ENCODE measurements at places on chromosomes 1 and 21. TPM values are rescaled to one million over a fixed set of nuclear protein-coding genes. Genes with fewer than 3 reads are reported as not detected.

GRCh38 chr1:100860397-100860991 is 34.1 kb downstream of the EXTL2 start:
- H3K4me3 ChIP-seq, result no peak overlapping the region
- H3K4me1 ChIP-seq, result no peaks in the 10 kb centered on the region
- no peaks in the 10 kb centered on the region for H3K36me3 ChIP-seq
- no peak for DNase-seq

GRCh38 chr1:147772570-147772969 is 12.2 kb upstream of the GJA5 start:
- no peaks in the 10 kb centered on the region for H3K36me3 ChIP-seq
- H3K27me3 ChIP-seq, result no peaks in the 10 kb centered on the region
- no peak overlapping the region for H3K27ac ChIP-seq
- H3K4me3 ChIP-seq, result no peak overlapping the region

DNA sequence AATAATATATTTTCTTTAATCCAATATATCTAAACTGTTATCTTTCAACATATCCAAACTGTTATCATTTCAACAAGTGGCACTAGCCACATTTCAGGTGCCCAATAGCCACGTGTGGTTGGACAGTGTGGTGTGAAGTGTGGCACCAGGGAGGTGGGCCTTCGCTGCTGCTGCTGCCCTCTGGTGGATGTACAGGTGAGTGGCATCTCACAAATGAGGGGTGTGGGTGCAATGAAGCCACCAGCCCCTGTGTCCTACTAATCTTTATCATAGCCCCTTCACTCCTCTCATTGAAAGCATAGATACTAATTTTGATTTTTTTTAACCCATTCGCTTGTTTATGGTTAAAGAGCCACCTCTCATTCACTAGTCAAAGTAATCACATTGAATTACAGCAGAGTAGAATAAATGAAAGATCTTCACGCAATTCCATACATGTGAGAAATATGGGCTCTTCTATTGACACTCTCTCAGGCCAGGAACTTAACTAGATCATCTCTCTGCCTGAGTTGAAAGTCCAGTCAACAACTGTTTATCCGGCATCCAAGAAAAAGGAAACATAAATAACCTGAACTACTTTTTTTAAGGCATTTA is 499.2 kb downstream of the OMA1 start:
- no peaks in the 10 kb centered on the region for H3K36me3 ChIP-seq
- no peak overlapping the region for H3K27ac ChIP-seq
- H3K27me3 ChIP-seq, result no peaks in the 10 kb centered on the region
- no peak for DNase-seq
- no peaks in the 10 kb centered on the region for H3K4me1 ChIP-seq

- no peak overlapping the region for H3K4me3 ChIP-seq
- DNase-seq, result no peak
- no peaks in the 10 kb centered on the region for H3K36me3 ChIP-seq
- H3K4me1 ChIP-seq, result no peaks in the 10 kb centered on the region
- peaks cover 7% of the 10 kb centered on the region for H3K27me3 ChIP-seq
These were observed 26.9 kb upstream of the LRRC3 start for GRCh38 chr21:44428281-44428960.

- H3K4me3 ChIP-seq, result no peak overlapping the region
- no peak overlapping the region for H3K27ac ChIP-seq
- no peaks in the 10 kb centered on the region for H3K27me3 ChIP-seq
- no peaks in the 10 kb centered on the region for H3K36me3 ChIP-seq
- no peaks in the 10 kb centered on the region for H3K4me1 ChIP-seq
- no peak for DNase-seq
These were observed 45.5 kb upstream of the RPL11 start for GRCh38 chr1:23646091-23646490.

DNA sequence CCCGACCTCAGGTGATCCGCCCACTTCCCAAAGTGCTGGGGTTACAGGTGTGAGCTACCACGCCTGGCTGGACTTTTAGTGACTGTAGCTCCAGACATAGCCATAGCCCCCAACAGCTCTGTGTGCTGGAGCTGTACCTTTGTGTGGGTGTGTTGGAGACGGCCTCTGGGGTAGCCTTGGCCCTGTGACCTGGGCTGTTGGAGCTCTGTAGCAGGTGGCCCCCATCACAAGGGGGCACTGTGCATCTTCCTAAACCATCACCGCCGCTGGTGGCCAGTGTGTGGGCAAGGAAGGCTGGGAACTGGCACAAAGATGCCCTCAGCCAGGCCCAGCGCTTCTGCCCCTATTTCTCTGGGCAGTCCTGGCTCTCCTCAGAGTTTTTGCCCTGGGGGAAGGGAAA is 38.4 kb upstream of the FOXO6 start:
- no peak overlapping the region for H3K27ac ChIP-seq
- no peaks in the 10 kb centered on the region for H3K4me1 ChIP-seq
- no peaks in the 10 kb centered on the region for H3K27me3 ChIP-seq
- peak; percentile 37 for DNase-seq
- H3K4me3 ChIP-seq, result no peak overlapping the region
- H3K36me3 ChIP-seq, result no peaks in the 10 kb centered on the region

GRCh38 chr1:36807262-36807661 is 227.1 kb downstream of the GRIK3 start:
- no peaks in the 10 kb centered on the region for H3K27me3 ChIP-seq
- no peaks in the 10 kb centered on the region for H3K36me3 ChIP-seq
- no peak for DNase-seq

DNA sequence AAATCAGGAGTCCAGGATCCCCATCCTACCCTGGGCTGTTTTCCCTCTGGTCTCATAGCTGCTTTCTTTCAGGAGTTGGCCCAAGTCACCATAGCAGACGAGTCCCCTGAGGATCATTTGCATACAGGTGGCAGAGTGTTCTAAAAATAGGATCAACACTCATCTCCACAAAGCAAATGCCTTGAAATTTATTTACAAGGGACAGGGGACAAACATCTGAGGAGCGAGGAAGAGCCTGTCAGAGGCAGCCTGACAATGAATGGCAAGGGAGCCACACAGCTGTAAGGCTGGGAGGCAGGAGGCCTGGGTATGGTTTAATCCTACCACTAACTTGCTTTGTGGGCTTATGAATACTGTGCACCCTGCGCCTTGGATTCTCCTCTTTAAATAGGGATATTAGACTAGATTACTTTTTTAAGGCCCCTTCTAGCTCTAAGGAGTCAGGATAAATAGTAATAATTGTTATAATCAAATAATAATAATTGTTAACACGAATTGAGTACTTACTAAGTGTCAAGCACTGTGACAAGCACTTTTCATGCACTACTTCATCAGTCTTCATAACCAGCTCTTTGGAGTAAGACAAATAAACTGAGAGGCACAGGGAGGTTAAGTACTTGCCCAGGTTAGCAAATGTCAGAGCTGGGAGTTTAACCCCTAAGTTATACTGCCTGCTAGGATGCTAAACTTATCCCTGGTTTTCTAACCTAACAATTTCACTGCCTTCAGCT is 34.5 kb downstream of the RAB3B start:
- peaks cover 8% of the 10 kb centered on the region for H3K4me1 ChIP-seq
- H3K36me3 ChIP-seq, result no peaks in the 10 kb centered on the region
- no peak overlapping the region for H3K4me3 ChIP-seq
- DNase-seq, result peak; percentile 14
- peak overlapping the region; percentile 68 for H3K27ac ChIP-seq

DNA sequence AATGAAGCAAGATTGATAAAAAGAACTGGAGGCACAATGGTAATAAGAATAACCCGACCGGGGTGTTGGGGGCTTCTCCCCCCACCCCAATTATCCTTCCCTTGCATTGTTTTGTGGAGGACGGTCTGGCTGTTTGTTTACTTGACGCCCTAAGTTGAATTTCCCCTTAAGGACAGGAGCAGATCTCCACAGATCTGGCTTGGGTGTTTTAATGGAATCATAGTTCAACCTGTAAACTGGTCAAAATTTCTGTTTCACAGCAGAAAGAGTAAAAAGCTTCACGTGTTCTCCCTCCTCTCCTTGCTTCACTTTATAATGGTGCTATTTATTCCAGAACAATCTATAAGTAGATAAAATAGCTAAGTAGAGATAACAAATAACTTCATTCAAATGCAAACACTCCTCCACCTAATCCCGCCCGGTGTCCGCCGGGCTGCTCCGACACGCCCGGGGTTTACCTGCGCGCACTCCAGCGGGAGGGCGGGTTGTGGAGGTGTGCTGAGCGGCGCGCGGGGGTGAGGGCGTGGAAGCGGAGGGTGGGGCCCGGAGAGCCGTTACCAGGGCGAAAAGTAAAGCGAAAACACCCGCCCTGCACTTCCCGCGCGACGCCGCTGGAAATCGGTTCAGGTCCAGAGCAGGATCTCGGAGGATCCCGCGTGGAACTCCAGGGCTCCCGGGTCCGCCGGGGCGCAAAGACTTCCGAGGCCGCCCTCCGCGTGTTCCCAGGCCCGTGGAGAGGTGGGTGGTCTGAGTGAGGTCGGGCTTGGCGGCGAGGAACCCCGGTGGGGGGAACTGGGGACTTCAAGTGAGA is 2.0 kb upstream of the ATF3 start:
- H3K4me3 ChIP-seq, result peak overlapping the region; percentile 72
- H3K27ac ChIP-seq, result peak overlapping the region; percentile 89
- no peaks in the 10 kb centered on the region for H3K36me3 ChIP-seq
- H3K27me3 ChIP-seq, result no peaks in the 10 kb centered on the region

GRCh38 chr1:101164776-101165175 is 72.0 kb upstream of the S1PR1 start:
- no peaks in the 10 kb centered on the region for H3K27me3 ChIP-seq
- no peak overlapping the region for H3K4me3 ChIP-seq
- DNase-seq, result no peak
- no peaks in the 10 kb centered on the region for H3K36me3 ChIP-seq
- H3K27ac ChIP-seq, result no peak overlapping the region
- H3K4me1 ChIP-seq, result no peaks in the 10 kb centered on the region

- H3K4me3 ChIP-seq, result no peak overlapping the region
- H3K36me3 ChIP-seq, result no peaks in the 10 kb centered on the region
These were observed 44.9 kb upstream of the ECE1 start for GRCh38 chr1:21335088-21335691.

- DNase-seq, result no peak
- no peak overlapping the region for H3K4me3 ChIP-seq
- no peaks in the 10 kb centered on the region for H3K27me3 ChIP-seq
- no peak overlapping the region for H3K27ac ChIP-seq
- H3K36me3 ChIP-seq, result no peaks in the 10 kb centered on the region
- H3K4me1 ChIP-seq, result no peaks in the 10 kb centered on the region
These were observed 53.8 kb downstream of the PRKCZ start for GRCh38 chr1:2103901-2104590.

- H3K27me3 ChIP-seq, result no peaks in the 10 kb centered on the region
- H3K4me3 ChIP-seq, result no peak overlapping the region
- DNase-seq, result no peak
- no peaks in the 10 kb centered on the region for H3K36me3 ChIP-seq
- H3K27ac ChIP-seq, result no peak overlapping the region
- H3K4me1 ChIP-seq, result no peaks in the 10 kb centered on the region
These were observed 38.1 kb downstream of the RCSD1 start for GRCh38 chr1:167668108-167668507.

DNA sequence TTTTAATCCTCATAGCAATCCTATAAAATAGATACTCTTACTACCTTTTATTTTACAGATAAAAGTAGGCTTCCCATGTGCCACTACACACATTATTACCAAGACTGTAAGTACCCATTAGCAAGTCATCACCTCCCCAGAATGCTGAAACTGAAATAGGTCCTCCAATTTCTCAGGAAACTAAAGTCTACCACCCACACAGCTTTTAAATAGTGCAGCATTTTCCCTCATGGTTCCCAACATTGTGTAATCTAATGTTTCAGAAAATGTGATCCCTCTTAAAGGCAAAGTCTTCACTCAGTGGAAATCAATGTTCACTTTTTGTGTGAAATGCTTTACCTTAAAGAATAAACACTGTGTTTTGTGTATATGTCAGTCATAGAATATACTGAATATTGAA is 356.5 kb downstream of the GPATCH2 start:
- H3K36me3 ChIP-seq, result no peaks in the 10 kb centered on the region
- no peak overlapping the region for H3K4me3 ChIP-seq
- no peak for DNase-seq
- no peaks in the 10 kb centered on the region for H3K4me1 ChIP-seq

DNA sequence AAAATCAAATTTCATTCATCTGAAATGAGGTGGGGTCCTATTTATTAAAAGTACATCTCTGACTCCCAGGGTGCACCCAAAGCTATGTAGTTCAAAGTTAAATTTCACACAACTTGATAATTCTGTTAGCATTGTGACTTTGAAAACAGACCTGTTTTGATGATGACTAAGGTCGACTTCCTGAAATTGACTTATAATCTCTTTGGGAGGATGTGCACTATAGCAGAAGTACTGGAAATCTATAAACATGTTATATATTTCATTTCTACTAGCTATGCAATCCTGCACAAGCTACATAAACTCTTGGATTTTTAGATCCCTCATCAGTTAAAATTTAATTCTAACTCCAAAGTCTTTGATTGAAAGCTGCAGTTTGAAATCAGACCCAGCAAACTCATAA is 507.6 kb downstream of the NEGR1 start:
- H3K27ac ChIP-seq, result no peak overlapping the region
- H3K27me3 ChIP-seq, result no peaks in the 10 kb centered on the region

- peak overlapping the region; percentile 87 for H3K4me3 ChIP-seq
- H3K27me3 ChIP-seq, result no peaks in the 10 kb centered on the region
- H3K27ac ChIP-seq, result peak overlapping the region; percentile 99
- peak; percentile 72 for DNase-seq
- no peaks in the 10 kb centered on the region for H3K36me3 ChIP-seq
These were observed 440 bp downstream of the PIGP start for GRCh38 chr21:37072274-37072987.

DNA sequence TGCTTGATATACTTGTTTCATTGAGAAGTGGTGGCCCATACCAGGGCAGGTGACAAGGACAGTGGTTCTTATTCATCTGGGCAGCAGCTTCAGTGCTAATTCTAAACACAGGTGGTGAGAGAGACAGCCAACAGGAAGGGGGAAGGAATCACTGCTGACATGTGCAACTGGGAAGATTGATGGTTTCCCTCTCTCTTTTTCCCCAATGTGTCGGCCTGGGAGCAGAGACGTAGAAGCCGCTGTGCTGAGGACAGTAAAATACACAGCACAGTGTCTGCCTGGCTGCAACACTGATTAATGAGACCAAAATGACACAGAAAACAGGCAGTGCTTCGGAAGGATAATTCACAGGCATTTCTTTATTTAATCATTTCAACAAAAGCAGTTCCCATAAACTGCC is 48.8 kb downstream of the WARS2 start:
- DNase-seq, result no peak
- no peaks in the 10 kb centered on the region for H3K4me1 ChIP-seq
- no peaks in the 10 kb centered on the region for H3K27me3 ChIP-seq
- H3K36me3 ChIP-seq, result no peaks in the 10 kb centered on the region
- no peak overlapping the region for H3K4me3 ChIP-seq

Gene FBXO2
- total RNA-seq, result 16.9 TPM

Gene KRTAP10-2
- not detected for total RNA-seq

Gene FMO4
- total RNA-seq, result 6.7 TPM

Gene AIRE
- not detected for total RNA-seq

Gene GSTM1
- total RNA-seq, result not detected

Gene AMY1B
- 1.9 TPM for total RNA-seq

Gene PBX1
- total RNA-seq, result 50.2 TPM

Gene STYXL2
- 1.5 TPM for total RNA-seq
